ENCODE measurements at places on chromosomes 6 and 20. TPM values are rescaled to one million over a fixed set of nuclear protein-coding genes. Genes with fewer than 3 reads are reported as not detected.

Gene RNF5
- 63.5 TPM for total RNA-seq

Gene EIF6
- total RNA-seq, result 46.2 TPM

Gene FAXC
- 0.99 TPM for total RNA-seq

Gene EGFL8
- total RNA-seq, result 16.2 TPM

Gene ARFGEF3
- total RNA-seq, result 1.4 TPM

Gene RIPOR2
- total RNA-seq, result 6.0 TPM

Gene CRYBG1
- 3.2 TPM for total RNA-seq

Gene C6orf15
- total RNA-seq, result not detected
